HepG2 (cell line): ENCODE measurements at places on chromosomes 2 and 18.
A peak's percentile ranks its signal among the peaks of the same experiment; 100 is the strongest.

GRCh38 chr2:236211296-236211695, 43.1 kb upstream of the GBX2 start:
- H3K27me3 ChIP-seq = peaks cover 82% of the 10 kb centered on the region
- no peak overlapping the region for H3K4me3 ChIP-seq
- H3K27ac ChIP-seq = no peak overlapping the region
- no peak for DNase-seq
- no peaks in the 10 kb centered on the region for H3K36me3 ChIP-seq

- no peaks in the 10 kb centered on the region for H3K36me3 ChIP-seq
- no peak for DNase-seq
Measured at GRCh38 chr18:46809145-46809544, 52.3 kb upstream of the ST8SIA5 start.

DNA sequence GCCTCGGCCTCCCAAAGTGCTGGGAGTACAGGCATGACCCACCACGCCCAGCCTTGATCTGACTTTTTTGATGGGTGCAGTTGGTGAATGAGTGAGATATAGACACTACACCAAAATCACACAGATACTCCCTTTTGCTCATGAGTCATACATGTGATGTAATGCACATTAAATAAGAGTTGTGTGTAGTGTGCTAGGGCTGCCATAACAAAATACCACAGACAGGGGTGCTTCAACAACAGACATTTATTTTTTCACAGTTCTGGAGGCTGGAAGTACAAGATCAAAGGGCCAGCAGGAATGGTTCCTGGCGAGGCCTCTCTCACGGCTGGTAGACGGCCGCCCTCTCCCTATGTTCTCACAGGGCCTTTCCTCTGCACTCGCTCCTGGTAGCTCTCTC, 46.6 kb downstream of the GBX2 start:
- DNase-seq = peak; percentile 29
- H3K4me1 ChIP-seq = peaks cover 30% of the 10 kb centered on the region
- no peak overlapping the region for H3K27ac ChIP-seq
- no peak overlapping the region for H3K4me3 ChIP-seq

GRCh38 chr2:183696028-183696427, 571.8 kb downstream of the NUP35 start:
- no peaks in the 10 kb centered on the region for H3K36me3 ChIP-seq
- DNase-seq = no peak
- H3K4me3 ChIP-seq = no peak overlapping the region
- H3K27ac ChIP-seq = no peak overlapping the region
- H3K27me3 ChIP-seq = no peaks in the 10 kb centered on the region

GRCh38 chr18:33873112-33873511, 295.1 kb downstream of the ASXL3 start:
- H3K27me3 ChIP-seq = no peaks in the 10 kb centered on the region
- no peak for DNase-seq
- no peak overlapping the region for H3K27ac ChIP-seq
- no peaks in the 10 kb centered on the region for H3K4me1 ChIP-seq

GRCh38 chr2:217491271-217491670, 511.5 kb downstream of the TNS1 start:
- H3K27ac ChIP-seq = no peak overlapping the region
- no peaks in the 10 kb centered on the region; the same call in 1 of the 2 replicates for H3K27me3 ChIP-seq
- no peaks in the 10 kb centered on the region for H3K36me3 ChIP-seq
- DNase-seq = no peak

DNA sequence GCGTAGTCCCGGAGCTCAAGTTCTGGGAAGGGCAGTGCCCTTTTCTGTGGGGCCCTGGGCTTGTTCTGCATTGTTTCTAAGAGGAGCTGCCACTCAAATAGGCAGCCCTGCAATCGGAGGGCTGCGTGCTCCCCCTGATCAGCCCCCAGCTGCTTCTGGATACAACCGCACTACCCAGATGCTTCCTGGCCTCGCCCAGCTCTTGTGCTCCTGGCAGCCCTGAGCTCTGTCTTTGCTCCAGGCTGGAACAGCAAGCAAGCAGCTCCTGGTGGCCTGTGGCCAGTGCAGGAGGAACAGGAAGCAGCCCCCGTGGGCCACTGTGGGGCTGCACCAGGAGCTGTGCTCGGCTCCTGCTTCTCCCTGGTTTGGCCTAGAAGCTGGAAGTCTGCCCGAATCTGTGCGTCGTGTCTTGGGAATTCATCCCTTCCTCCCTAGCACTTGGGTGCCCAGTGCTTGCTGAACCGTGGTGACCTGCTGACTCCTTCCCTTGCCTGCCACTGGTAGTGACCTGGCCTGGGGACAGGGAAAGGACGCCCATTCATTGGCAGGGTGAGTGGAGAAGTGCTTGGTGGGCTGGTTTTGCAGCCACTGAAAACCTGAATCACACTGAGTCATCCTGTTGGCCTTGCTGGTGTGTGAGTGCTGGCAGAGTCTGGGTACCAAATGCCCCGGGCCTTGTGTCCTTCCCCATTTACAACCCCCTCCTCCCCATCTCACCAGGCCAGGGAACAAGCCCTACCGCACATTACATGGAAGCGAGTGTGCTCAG, 27.3 kb upstream of the NTSR2 start:
- no peak overlapping the region for H3K27ac ChIP-seq
- DNase-seq = no peak
- no peaks in the 10 kb centered on the region for H3K36me3 ChIP-seq
- H3K4me1 ChIP-seq = peaks cover 52% of the 10 kb centered on the region
